ENCODE measurements at places on chromosomes 11 and 22. TPM values are rescaled to one million over a fixed set of nuclear protein-coding genes. Genes with fewer than 3 reads are reported as not detected.

Gene SMIM35
- not detected for total RNA-seq

Gene CNGA4
- not detected for total RNA-seq

Gene BRD1
- 70.5 TPM for total RNA-seq

Gene SPINDOC
- total RNA-seq: 4.9 TPM

Gene NRIP3
- total RNA-seq: 0.82 TPM

Gene NELL1
- total RNA-seq: not detected

Gene MAPK11
- total RNA-seq: 1.8 TPM

Gene POGLUT3
- 7.1 TPM for total RNA-seq

Gene MUC2
- total RNA-seq: 439 TPM

Gene ZNF408
- 6.0 TPM for total RNA-seq
